ENCODE measurements at places on chromosomes 7 and 10. TPM values are rescaled to one million over a fixed set of nuclear protein-coding genes. Genes with fewer than 3 reads are reported as not detected.

The GCK gene
- 0.23 TPM for total RNA-seq

The ASIC3 gene
- 10.2 TPM for total RNA-seq

The VENTX gene
- total RNA-seq: not detected

DNA sequence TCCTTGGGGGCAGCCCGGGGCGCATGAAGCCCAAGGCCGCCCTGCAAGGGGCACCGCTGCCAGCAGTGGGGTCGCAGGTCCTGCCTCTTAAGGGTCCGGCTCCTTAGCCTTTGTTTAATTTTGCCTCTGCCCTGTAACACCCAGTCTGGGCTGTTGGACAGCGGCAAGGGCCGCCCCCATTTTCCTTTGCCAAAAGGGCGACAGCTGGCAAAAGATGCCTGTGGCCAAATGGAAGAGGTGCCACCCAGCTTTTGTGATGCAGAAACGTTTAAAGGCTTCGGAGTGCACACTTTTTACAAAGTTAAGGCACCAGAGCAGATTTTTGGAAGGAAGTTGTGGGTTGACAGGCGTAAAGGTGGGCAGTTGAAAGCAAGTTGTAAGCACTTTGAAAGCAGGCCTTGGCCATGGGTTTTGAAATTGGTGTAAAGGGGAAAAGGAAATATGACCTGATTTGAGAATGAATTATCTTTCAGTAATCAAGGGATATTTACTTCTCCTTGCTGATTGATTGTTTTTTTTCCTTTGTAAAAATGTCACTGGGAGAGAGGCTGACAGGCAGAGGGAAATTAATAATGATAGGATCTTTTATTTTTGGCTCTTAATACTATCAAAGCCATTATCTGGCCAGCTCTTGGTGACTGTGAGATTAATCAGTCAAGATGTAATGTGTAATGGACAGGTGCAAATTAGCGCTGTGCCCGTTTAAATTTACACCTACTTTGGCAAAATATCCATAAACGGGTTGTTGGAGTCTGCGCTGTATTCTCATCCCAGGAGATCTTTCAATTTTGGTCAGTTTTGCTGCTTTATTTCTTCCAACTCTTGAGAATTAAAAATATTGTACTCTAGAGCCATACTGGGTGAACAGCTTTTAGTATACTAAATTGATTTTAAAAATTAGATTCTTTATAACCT, 1.2 kb downstream of the CASD1 start:
- peak; percentile 44 for DNase-seq

The TSPAN33 gene
- 1.8 TPM for total RNA-seq

DNA sequence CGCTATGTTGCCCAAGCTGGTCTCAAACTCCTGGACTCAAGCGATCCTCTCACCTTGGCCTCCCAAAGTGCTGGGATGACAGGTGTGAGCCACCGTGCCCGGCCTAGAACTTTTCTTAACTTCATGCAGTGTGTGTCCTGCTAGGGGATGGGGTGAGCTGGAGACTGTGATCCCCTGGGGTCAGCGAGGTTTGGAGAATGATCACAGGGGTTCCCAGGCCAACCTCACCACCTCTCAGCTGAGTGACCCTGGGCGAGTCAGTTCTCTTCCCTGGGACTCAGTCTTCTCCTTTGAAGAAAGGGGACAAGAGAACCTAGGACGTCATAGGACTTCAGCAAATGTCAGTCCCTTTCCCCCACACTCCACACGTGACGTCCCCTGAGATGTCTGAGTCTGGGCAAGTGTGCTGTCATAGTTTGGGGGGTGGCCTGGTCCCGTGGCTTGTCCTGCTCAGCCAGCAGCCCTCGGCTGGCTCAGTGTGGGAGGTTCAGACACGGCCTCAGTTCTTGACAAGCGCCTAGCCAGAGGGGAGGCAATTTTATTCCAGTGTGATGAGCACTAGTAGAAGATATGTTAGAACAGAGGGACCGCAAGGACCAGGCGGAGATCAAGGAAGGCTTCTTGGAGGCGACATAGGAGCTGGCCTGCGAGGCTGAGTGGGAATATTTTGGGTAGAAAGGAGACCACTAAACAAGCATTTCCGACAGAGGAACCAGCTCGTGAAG, 43.3 kb upstream of the ELN start:
- no peak for DNase-seq

The SFTPD gene
- total RNA-seq: not detected

The KLF14 gene
- not detected for total RNA-seq

- no peak for DNase-seq
These were observed 220.8 kb upstream of the GPR26 start for GRCh38 chr10:123445261-123445775.

- DNase-seq: no peak
These were observed 10.3 kb upstream of the LRRC27 start for GRCh38 chr10:132321726-132322125.

DNA sequence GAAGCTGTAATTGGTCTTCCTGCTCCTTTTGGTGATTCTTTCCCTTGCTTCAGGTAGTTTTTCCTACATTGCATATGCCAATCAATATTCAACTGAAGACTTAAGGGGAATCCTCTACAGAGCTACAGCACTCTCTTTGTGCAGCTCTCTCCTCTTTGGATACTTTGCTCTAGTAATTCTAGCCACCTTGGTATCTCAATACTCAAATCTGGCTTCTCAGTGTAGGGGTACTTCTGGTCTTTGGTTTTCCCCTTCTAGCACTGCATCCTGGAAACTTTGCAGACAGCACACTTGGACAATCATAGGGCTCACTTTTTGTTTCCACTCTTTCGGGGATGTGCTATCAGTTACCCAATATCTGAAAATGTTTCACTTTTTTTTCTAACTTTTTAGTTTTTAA, 9.9 kb downstream of the PHTF2 start:
- DNase-seq: no peak

DNA sequence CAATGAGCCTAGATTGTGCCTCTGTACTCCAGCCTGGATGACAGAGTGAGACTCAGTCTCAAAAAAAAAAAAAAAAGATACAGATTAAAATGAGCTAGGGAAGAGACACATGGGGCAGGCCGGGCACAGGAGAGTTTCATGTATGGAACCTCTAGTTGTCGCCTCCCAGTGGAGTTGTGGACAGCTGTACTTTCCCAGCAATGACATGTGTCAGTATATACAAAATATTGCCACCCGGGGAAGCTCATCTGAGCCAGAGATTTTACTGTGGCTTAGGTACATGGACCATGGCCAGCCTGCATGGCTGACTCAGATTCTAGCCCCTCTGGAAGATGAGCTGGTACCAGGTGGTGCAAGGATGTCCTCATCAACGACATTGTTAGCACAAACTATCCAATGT, 87.4 kb downstream of the COL26A1 start:
- DNase-seq: no peak

- DNase-seq: no peak
These were observed 22.3 kb upstream of the PRRT4 start for GRCh38 chr7:128383776-128384175.

The GALNT17 gene
- not detected for total RNA-seq

DNA sequence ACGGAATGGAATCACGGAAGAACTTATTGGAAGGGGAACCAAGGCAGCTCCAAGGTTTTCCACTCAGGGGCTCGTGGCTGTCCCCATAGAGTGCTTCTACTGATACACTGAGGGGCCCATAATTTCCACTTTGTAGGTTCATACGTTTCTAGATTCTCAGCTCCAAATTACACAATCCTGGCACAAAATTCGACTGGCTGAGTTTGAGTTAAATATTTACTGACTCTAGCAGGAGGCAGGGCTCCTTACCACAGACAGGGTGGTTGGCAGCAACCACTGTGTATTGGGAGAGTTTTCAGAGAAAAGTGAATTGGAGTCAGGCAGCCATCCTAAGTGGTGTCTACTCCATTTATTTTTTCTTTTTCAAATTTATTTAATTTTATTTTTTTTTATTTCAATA, 55.4 kb upstream of the SEC61G start:
- no peak for DNase-seq

The ACHE gene
- not detected for total RNA-seq

Data from naive thymus-derived CD4-positive, alpha-beta T cell (primary cell).